ENCODE measurements at places on chromosomes 3 and 15.

- no peak for DNase-seq
Measured at GRCh38 chr3:52786330-52787215, 8.0 kb upstream of the ITIH3 start.

DNA sequence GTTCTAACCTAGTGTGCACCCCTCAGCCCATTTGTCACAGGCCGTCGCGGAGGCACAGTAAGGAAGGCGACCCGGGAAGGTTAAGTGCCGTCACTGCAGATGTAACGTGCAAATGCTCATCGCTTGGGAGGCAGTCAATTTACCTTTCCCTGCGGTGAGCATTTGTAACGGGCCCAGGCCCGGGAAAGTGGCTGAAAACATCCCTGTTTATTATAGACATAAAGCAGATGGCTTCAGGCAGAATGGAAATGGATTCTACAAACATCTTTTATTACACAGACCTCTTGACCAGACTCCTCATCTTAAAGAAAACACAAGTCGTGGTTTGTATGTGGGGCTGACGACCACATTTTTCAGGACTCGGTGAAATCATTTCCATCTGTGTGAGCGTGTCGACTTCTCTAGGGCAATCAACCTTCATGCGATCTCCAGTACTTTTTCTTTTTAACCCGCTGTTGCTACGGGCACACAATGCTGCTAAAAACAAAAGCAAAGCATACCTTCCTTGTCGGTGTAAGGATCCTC, 43.6 kb downstream of the NMNAT3 start:
- no peak for DNase-seq

- DNase-seq, result no peak
Measured at GRCh38 chr15:40256638-40257235, 17.9 kb downstream of the PAK6 start.

- DNase-seq, result no peak
Measured at GRCh38 chr3:121531269-121531668, 14.5 kb downstream of the POLQ start.

DNA sequence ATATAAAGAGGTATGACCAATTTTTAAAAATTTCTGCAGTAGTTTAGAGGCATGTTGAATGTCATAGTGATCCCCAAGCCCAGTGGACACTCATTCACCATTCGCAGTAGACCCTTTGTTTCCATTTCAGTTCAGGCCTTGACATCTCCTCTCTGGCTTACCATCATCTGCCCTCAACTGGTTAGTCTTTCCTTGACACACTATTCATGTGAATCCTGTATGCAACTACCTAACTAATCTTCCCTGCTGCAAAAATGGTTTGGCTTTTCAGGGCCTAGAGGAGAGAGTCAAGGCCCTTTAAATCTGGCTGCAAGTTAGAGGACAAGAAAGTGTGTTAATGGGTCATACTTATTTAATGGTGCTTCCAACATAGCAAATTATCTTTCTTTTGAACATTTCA, 10.9 kb downstream of the APH1B start:
- DNase-seq, result no peak

DNA sequence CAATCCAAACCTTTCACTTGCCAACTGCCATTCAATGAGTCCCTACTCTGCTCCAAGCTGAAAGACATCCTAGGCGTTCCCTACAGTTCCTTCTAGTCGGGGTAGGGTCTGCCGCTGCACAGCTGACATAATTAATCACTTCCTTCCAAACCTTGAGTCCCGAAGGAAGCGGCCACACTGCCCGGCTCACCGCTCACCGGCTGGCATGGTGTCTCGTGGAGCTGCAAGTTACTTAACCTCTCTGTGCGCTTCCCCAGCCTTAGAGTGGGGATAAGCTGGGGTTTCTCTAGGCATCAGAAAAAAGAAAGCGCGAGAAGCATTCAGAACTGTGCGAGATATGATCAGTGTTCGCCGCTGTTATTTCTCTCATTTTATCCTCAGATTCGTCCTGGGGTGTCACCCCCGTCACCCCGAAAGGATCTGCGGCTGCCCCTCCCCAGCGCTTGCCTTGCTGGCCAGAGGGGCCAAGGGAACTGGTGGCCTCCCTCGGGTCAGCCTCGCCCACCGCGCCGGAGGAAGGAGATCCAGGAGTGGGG, 748 bp downstream of the MRPS25 start:
- peak; percentile 45 for DNase-seq

DNA sequence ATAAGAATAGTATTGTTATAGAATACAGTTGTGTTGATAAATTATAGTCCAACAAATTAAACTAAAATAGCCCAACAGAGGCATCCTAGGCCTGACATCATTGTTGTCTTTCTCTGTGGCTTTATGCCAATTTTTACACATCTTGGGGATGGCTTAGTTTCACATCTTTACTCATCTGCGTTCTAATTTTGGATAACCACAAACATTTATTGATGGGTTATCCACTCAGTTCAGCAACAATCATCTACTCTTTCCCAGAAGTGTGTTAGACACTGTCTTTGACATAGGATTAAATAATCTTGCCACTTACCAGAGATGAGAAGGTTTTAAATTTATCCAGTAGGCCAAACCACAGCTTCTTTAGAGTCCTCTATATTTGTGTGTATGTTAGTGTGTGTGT, 120.8 kb upstream of the PHLDB2 start:
- no peak for DNase-seq

DNA sequence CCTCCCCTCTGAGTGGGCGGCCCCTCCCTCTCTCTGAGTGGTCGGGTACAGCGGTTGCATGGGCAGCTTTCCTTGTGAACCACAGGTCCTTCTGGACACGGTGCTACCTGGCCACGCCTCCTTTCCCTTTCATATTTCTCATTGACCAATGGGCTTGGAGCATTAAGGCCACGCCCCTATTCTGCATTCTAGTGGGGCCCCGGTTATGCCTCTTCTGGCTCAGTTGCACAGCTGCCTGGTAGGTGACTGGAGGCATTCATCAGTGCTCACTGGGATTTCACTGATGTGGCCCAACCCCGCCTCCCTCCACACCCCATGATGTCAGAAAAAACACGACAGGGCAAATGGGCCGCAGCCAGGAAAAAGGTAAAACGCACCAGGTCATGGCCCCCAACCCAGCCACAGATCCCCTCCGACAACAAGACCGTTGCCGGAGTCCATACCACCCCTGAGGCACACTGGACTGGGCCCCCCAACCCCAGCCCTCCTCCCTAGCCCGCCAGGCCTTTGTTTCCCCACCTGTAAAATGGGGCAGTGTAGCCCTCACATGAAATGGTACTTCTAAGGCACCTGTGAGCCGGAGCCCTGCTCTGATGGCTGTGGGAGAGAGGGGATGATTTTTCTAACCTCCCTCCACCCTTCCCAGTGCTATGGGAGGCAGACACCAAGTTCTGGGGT, 26.3 kb downstream of the NGRN start:
- no peak for DNase-seq

- no peak for DNase-seq
Measured at GRCh38 chr3:53809764-53810400, 36.3 kb downstream of the CHDH start.

- peak; percentile 15 for DNase-seq
Measured at GRCh38 chr3:45462522-45463265, 74.3 kb downstream of the LARS2 start.

GRCh38 chr3:133706033-133706432, 40.2 kb upstream of the TF start:
- DNase-seq, result no peak

DNA sequence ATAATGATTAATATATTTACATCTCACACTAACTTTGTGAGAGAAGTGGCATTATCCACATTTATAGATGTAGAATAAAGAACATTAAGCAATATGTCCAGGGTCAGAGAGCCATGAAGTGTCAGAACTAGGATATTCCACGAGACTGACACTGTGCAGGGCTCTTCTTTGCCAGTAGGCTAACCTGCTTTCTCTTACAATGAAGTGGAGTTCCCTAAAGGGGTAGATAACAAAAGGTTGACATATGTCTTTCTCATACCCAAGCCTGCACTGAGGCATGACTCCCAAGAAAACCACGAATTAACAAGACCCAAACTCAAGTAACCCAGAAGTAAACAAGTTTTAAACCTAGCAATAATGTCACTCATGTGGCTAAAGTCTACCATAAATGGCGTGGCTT, 191.5 kb upstream of the SLC2A2 start:
- DNase-seq, result no peak

- DNase-seq, result peak; percentile 14
Measured at GRCh38 chr3:172616031-172616461, 92.8 kb upstream of the TNFSF10 start.

DNA sequence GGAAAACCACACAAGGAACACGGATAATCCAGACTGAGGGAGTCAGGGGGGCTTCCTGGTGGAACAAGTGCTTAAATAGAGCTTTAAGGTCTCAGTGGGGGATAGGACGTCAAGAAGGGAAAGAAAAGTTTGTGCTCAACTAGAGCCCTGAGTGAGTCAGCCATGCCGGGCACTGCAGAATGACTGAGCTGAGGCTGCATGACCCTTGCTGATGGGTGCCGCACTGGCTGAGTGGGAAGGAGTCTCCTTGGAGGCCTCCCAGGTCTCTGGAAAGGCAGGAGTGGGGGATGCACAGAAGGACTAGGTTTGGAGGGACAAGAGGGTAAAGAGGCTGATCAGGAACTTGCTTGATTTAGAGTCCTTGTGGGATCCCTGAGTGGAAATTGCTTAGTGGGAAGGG, 150.3 kb downstream of the RPLP1 start:
- DNase-seq, result no peak

- DNase-seq, result no peak
Measured at GRCh38 chr3:8768364-8769087, 887 bp downstream of the OXTR start.

DNA sequence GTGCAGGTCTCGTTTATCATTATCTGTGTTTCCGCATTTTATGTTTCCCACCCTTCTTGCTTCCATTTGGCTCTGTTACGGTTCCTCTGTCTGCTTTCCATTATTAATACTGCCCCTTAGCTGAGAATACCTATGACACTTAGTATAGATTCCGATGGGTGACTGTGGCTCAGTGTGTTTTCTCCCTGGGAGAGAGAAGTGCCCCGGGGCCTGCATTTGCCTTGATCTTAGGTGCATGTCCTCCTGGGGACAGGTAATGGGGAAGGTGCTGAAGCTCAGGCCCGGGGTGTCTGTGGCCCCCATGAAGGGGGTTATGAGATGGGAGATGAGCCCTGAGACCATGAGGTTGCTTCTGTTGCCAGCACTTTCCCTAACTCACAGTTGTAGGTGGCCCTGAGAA, 43.4 kb upstream of the PCSK6 start:
- DNase-seq, result no peak

DNA sequence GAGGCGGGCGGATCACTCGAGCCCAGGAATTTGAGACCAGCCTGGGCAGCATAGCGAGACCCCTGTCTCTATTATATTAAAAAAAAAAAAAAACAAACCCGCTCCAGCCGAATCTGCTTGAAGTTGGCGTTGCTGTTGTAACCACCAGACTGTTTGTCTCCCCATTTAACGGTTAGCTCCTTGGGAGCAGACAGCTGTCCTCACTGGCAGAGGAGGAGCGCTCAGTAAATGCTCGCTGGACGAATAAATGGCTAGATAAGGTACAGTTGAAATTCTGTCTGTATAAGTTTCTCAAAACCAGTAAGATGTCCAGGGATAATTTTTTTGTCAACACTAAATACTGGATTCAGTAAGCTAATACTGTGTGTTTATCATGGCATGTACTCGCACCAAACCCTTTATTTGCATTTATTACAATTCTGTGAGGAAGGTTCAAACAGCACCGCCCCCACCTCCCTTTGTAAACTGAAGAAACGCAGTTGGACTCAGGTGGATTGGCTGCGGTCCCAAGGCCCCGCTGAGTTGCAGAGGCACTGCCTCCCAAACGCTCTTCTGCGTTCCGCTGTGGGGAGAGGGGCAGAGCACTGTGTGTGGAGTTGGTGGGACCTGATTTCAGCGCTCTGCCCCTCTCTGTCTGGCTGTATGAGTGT, 1.1 kb downstream of the RCCD1 start:
- DNase-seq, result no peak

DNA sequence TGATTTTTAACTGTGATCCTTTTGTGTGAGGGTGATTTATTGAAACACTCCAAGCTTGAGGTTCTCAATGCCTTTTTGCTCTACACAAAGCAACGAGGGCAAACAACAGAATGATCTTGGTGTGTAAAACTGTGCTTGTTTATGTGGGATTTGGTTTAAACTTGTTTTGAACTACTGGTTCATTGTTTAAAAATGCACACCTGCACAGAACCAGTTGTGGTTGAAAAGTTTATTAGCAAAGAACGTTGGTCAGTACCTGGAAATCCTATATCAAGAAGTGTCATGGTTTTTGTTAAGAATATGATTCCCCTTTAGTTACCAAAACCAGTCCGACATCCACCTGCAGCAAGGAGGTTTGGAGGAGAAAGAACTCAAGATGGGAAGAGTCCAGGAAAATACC, 239.4 kb downstream of the WNT5A start:
- no peak for DNase-seq

DNA sequence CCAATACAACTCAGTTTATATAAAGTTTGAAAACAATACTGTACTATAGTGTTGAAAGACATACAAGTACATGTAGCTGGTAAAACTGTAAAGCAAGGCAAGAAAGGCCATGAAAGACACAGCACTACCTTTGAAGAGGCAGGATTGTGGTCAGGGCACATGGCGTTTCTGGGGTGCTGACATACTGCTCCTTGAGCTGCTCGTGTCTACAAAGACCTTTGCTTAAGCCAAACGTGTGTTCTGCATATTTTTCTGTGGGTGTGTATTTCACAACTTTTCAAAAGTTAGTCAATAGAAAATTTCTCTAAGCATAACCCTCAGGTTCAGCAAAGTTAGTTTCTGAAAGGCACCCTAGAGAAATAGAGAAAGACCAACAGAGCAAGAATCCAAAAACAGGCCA, 14.1 kb upstream of the TOPAZ1 start:
- no peak for DNase-seq

DNA sequence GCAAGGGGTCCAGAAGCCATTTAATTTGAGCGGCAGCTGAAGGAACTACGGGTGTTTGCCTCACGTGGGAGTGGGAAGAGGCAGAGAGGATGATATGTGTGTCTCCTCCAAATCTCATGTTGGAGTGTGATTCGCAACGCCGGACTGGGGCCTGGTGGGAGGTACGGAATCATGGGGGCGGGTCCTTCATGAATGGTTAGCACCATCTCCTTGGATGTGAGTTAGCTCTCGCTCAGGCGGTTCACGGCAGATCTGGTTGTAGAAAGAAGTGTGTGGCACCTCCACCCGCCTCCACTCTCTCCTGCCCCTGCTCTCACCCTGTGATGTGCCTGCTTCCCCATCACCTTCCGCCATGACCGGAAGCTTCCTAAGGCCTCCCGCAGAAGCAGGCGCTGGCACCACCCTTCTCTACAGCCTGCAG, 25.4 kb downstream of the XXYLT1 start:
- DNase-seq, result no peak

GRCh38 chr3:76049776-76050175, 264.4 kb upstream of the ZNF717 start:
- DNase-seq, result no peak

DNA sequence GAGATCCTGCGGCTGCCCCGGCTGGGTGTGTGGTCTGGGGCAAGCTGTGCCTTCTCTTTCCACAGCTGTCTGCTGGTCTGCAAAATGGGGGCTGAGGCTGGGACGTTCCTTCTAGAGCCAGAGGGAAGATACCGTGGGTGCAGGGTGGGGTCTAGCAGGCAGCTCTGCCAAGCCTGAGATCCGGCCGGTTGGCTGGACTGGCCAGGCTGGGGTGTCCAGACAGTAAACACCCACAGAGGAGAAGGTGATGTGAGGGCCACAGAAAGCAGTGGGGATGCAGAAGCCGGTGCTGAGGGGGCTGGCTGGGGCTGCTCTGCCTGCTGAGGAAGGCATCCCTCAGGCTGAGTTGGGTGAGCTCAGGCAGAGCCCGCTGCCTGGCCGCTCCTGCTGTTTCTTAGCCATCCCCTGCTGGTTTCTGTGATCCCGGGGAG, 46.1 kb downstream of the FBLN2 start:
- no peak for DNase-seq
